ENCODE measurements at places on chromosomes 13 and 19.

DNA sequence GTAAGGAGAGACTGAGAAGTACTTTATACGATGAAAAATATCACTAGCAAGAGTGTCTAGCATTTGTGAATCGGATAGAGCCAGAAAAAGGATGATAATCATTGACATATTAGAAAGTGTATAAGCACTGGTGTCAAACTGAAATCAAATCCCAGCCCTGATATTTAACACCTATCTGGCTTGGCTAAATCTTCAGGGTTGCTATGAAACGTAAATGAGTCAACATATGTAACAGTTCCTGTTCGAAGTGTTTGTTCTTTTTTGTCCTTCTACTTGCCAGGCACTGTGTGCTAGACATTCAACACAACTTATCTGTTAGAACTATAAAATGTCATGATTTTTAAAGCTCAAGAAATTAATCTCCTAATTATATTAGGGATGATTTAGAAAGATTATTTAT, 40.8 kb downstream of the SERPINE3 start:
- DNase-seq = no peak

GRCh38 chr13:26693749-26694463, 66.7 kb downstream of the GPR12 start:
- DNase-seq = no peak

DNA sequence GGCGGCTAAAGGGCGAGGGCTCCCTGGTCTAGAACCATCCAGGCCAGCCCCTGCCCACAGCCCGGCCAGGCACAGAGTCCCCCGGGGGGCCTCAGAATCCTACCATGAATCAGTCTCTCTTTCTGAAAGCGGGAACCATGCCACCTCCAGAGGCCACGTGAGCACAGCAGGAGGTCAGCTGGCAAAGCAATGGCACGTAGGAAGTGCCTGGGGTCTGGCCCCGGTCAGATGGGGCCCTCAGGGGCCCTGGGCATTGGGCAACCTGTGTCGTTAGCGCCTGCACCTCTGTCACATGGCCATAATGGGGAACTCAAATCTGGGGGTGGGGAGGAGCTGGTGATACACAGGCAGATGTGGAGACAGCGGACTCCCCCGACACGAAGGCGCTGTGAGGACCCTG, 8.8 kb downstream of the MFSD12 start:
- no peak for DNase-seq

DNA sequence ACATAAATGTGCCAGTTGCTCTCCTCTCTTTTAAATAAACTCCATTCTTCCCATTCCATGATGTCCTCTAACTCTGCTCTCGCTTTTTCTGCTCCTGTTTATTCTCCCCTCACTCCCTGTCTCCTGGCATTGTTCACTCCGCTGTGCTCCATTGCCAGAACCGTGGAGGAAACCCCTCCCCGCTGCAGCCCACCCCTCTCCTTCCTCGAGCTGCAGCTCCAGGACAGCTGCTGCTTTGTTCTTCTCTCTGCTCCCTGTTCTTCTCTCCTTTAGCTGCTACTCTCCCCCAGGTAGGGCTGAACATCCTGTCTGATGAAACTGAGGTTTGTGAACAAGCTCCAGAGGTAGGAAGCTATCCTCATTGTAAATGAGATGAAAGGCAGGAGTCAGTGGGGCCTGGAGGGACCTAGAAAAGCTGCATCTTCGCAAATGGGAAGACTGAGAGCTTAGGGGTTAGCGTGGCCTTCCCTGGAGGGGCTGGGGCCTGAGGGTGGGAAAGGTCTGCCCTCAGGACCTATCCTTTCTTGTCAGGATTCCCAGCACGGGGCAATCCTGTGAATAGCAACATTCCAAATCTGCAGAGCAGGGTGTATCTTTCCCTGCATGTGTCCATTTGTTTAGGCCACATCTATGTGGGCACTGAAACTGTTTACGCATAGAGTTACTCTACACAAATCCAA, 243.7 kb downstream of the DNAJC15 start:
- DNase-seq = no peak

- no peak for DNase-seq
Measured at GRCh38 chr13:35378939-35379338, 97.5 kb downstream of the MAB21L1 start.
